NCI-H69 (cell line): ENCODE measurements at places on chromosomes 2 and 18.

- peak; percentile 7 for DNase-seq
Measured at GRCh38 chr2:96669539-96670215, 27.1 kb downstream of the FER1L5 start.

GRCh38 chr2:18124116-18124835 lies 245.8 kb downstream of the KCNS3 start:
- DNase-seq, result no peak

DNA sequence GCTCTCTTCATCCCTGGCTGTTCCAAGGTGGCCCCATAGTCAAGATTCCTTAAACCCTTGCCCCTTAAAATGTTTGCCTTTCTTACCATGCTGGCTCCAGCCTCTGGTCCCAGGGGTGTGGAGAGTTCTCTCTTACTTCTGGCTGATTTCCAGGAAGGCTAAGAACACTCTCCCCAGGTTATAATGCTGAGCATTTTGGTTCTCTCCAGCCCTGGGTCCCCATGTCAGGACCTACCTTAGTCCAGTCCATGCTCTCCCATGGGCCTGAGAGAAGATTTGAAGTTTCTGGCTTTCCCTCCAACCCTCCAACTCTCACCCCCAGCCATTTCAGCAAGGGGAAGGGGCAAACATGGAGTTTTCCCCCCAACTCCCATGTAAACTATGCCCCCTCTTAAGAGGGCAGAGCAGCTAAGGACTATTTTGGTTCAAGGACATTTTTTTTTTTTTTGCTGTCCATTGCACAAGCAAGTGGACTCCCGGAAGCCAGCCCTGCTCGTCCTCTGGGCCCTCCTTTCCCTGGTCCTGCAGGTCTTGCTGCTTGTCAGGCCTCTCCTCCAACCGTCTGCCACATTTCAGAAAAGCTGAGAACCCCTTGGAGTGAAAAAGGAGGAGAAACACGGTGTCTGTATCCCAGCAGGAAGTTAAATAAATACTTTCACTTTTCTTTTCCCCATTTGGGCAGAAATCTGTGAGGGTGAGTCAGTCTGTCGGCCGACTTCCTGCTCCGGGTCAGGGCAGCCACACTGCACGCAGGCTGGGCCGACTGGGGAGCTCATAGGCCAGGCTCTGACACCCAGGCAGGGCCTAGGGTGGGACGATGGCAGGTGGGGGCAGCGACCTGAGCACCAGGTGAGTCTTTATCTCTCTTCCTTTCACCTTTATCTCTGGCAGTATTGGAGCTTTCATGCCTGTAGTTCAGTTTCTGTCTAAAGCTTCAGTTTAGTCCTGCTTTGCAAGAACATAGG lies at the start of gene SP140L:
Gene SP140L, plus strand, starts transcription at position 741 of the 965 bp plus-strand sequence. Its CDS starts 77 bp downstream, at position 818.
- peak; percentile 12 for DNase-seq

DNA sequence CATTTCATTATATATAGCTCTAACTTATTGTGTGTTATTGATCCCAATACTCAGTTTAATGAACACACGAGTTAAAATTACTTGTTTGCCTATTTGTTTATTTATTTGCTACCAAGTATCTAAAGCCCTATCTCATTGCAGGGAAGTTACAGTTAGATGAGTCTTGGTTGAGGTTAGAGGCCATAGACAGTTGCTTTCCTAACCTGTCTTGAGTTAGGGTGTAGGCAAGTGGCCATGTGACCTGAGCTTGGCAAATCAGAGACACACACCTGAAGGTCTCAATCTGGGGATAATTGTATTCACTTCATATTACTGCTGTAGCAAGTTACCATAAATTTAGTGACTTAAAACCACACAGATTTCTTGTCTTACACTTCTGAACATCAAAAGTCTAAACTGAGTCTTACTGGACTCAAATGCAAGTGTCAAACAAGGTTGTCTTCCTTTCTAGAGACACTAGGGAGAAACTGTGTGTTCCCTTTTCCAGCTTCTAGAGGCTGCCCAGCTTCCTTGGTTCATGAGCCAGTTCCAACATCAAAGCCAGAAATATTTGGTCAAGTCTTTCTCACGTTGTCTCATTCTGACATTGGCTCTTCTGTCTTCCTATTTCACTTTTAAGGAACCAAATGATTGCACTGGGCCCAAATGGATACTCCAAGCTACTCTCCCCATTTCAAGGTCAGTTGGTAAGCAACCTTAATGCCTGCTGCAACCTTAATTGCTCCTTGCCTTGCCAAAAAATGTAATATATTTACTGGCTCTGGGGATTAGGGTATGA lies 39.7 kb downstream of the COL3A1 start:
- DNase-seq, result no peak

DNA sequence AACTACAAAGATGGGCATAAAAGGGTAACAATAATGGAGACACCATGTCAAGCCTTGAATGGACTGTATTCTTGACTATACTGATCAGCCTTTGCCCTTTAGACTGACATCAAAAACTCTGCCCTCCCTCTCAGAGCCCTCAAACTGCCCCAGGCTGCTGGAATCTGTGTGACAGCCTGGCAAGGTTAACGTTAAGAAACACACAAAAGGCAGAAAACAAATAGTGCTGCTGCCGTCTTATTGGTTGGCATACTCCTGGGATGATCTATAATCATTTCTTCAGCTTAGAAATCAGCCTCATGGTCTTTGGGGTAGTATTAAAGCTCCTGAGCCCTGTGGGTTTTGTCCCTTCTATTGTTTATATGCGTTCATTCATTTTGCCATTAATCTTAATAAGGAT lies 338.0 kb downstream of the DCC start:
- peak; percentile 94 for DNase-seq

DNA sequence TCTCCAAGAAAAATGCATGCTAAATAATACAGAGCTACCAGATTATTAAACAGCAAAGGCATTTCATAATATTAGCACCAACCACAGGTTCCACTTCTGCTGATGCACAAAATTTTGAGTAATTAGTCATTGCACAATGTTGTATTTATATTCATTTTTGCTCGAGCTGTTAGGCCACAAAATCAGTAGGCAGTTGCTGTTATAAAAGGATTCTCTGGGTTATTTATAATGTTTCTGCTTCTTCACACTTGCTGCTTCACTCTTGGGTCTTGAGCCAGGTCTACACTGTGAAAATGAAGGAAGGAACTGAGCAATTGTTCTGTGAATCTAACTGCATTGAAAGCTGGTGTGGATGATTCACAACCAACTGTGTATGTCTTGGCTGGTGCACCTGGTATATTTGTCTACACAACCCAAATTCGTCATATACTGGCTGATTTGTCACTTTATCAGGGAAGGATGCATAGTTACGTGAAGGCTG lies 38.3 kb downstream of the MRPL33 start:
- no peak for DNase-seq

GRCh38 chr2:88574445-88574844 lies 52.8 kb downstream of the EIF2AK3 start:
- no peak for DNase-seq

- DNase-seq, result no peak
Measured at GRCh38 chr2:127968610-127969339, 59.1 kb downstream of the SAP130 start.

- DNase-seq, result no peak
Measured at GRCh38 chr2:69798909-69799526, 30.4 kb upstream of the GMCL1 start.

DNA sequence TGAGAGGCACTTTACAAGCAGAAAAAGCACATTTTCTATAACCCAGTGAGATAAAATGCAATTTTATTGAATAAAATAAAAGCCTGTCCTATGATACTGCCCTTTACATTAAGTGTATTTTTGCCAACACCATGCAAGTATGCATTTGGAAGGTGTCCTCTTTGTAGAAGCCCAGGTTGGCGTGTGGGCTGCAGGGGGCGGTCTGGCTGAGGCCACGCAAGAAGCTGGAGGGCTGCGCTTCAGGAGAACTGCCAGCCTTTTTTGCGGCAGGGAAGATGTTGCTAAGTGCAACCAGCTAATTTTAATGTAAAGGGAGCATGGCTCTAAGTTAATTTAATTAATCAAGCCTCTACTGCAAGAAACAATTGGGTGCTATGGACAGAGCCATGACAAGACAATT lies 562.8 kb upstream of the SALL3 start:
- DNase-seq, result no peak

DNA sequence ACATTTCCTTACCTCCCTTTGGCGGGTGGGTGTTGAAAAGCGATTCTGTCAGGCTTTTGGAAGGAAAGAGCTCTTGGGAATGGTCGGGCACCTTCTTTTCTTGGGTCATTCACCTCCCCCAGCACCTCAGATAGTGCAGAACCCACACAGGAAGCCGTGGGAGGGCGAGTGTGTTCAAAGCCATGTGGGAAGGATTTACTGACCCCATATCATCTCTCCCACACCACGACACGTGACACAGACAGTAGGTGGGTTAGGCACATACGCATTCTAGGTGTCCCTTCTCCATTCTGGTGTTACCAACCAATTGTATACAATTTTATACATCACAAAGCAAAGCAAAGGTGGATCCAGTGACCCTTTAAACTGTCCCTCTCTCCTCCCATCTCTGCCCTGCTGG lies 263.7 kb upstream of the REV1 start:
- DNase-seq, result no peak

DNA sequence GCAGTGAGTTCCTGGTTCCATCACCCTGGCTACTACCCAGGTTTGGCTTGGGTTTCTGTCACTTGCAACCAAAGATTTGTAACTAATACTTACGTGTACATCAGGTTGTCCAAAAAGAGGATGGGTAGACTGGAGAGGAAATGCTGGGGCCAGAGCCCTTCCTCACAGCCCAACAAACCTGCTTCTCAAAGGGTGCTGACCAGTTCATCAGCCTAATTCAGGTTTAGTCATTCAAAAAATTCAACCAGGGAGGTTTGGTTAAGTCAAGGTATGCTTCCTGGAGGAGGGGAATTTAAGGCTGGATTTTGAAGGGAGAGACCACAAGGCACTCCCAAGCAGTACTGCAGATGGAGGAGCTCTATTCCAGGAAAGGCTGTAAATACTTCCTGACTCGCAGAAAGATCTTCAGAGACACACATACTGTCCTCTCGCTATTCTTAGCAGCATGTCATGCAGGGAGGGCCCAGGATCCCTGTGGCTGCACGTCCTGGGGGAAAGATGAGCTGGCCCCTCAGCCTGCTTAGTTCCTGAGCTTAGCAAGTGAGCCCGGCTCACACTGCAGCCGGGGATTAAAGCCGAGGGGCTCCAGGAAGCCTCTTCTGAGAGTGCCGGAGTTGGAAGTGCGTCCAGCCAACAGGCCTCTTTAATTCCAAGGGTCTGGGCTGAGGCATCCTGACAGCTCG lies 40.0 kb upstream of the BIN1 start:
- no peak for DNase-seq
